ENCODE measurements at places on chromosomes 16 and 17. TPM values are rescaled to one million over a fixed set of nuclear protein-coding genes. Genes with fewer than 3 reads are reported as not detected.

WFDC1 gene
- total RNA-seq = 203 TPM

PRPF8 gene
- total RNA-seq = 184 TPM

ABCA5 gene
- 9.1 TPM for total RNA-seq

TBC1D28 gene
- total RNA-seq = not detected

FAHD1 gene
- total RNA-seq = 17.5 TPM

ARHGAP23 gene
- total RNA-seq = 87.1 TPM

SLC9A5 gene
- total RNA-seq = 1.8 TPM

HBA2 gene
- total RNA-seq = 433 TPM

All from thoracic aorta (tissue), 2 donors.